ENCODE measurements at places on chromosomes 2 and 18.

- peak; percentile 54 for DNase-seq
Observed at GRCh38 chr2:26613241-26614215, 27.6 kb downstream of the CIB4 start.

DNA sequence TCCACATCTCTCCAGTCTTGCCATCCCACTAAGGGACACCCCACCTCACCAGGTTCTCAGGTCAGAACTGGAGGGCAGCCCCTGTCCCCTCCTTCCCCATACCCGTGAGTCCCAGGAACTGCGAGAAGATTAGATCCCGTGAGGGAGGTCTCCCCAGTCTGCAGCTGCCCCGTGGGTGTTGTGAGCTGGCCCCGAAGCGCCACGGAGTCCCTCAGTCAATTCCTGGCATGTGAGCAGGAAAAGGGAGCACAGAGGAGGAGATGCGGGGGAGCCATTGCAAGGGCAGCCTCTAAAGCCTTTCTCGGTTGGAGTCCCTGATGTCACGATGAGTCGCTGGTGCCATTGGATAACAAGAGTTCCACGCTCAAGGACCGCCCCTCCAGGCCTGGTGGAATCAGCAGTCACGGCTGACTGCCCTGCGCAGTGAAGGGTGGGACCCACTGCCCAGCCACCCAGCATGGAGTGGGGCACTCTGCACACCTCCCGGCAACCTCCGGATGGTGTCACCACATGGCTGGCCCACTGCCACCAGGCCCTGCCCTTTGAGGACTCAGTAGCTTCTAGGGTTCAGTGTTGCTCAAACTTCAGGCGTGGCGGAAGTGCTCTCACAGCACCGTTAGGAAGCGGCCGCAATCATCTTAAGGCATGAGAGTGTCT, 434.9 kb upstream of the MYT1L start:
- no peak for DNase-seq

GRCh38 chr2:105187531-105187930, 54.0 kb upstream of the GPR45 start:
- no peak for DNase-seq

DNA sequence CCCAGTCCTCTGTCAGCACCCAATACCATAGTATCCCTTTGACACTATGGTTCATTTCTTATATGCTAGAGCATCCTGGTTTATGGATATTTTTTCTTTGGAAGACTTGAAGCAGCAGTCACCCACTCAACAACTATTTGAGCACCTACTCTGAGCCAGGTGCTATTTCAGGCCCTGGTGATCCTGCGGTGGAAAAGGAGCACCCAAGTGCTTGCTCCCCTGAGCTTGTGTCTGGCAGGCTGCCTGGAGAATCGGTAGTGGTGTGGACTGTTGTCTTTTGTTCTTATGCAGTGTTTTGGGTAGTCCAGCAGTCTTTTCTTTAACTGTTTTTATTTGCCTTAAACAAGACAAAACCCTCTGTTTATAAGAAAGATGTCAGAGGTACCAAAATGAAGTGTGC, 28.9 kb downstream of the NCK2 start:
- DNase-seq = no peak

DNA sequence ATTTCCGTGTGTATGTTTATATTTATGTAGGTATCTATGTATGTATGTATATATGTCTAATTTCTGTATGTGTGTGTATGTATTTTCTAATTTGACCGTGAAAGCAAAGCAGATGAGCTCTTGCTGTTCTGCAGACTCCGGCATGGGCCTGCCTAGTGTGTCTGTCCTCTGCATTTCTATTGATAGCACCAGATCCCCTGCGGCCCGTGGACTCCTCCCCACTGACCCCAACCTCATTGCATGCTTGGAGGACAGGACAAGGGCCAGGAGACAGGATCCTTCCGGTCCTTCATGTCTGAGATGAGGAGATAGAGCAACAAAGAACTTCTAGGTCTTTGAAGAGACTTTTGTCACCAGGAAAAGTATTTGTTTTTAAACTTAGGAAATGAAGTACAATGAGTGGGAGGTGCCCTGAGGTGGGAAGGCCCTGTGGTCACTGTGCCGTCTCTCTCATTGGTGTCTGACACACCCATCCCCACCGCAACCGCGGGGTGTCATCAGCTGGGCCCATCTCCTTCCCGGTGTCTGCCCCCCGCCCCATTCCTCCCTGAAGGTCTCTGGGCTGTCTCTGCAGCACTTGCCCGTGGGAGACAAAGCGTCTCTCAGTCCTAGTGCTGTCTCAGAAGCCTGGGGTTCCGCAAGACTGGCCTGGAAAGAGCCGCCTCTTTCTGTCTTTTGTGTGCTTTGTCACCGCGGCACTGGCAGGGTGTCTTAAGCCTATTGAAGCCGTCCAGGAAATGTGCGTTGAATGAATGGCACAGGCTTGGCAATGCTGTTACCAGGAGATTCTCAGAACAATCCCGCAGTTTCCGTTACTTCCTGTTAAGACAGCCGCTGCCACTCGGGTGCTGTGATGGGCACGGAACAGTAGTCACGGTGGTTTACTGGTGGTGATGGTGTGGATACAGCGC, 216.4 kb downstream of the AGAP1 start:
- DNase-seq = no peak

- DNase-seq = peak; percentile 5
Observed at GRCh38 chr2:74908748-74909444, 49.5 kb upstream of the POLE4 start.

DNA sequence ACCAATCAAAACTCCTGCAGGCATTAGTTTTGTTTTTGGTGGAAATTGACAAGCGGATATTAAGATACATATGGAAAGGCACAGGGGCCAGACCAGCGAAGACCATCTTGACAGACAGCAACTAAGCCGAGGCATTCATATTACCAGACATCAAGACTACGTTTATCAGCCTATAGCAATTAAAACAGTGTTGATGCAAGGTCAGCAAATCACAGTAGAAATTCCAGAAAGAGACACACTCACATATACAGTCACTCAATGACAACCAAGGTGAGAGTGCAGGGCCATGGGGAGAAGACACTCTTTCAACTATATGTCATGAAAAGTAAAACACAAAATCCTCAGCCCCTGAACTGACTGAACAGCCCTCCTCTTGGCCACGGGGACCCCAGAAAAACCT, 164.6 kb downstream of the TPO start:
- no peak for DNase-seq

GRCh38 chr2:197915548-197916265, 111.3 kb downstream of the PLCL1 start:
- no peak for DNase-seq

- DNase-seq = no peak
Observed at GRCh38 chr18:43681661-43682060, 404.4 kb upstream of the SYT4 start.

GRCh38 chr2:141015341-141016047, 1115.3 kb downstream of the LRP1B start:
- DNase-seq = peak; percentile 71

DNA sequence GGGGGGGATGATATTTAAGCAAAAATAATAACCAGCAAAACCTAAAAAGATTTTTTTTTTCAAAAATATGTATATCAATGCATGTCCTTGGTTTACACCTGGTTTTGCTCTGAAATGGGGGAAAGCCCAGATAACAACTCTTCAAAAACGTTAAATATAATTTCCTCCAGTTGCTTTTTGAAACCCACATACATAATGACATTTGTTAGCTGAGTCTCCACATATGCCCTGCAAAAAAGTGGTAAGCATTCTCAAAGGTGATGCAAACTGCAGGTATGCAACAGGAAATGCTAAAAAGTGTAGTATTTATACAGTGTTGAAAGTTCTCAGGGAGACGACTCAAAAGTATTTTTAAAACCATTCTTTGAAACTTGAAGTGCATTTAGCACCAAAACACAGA, 258.6 kb downstream of the ZEB2 start:
- no peak for DNase-seq

GRCh38 chr2:120497261-120497977, 151.5 kb downstream of the INHBB start:
- DNase-seq = no peak

DNA sequence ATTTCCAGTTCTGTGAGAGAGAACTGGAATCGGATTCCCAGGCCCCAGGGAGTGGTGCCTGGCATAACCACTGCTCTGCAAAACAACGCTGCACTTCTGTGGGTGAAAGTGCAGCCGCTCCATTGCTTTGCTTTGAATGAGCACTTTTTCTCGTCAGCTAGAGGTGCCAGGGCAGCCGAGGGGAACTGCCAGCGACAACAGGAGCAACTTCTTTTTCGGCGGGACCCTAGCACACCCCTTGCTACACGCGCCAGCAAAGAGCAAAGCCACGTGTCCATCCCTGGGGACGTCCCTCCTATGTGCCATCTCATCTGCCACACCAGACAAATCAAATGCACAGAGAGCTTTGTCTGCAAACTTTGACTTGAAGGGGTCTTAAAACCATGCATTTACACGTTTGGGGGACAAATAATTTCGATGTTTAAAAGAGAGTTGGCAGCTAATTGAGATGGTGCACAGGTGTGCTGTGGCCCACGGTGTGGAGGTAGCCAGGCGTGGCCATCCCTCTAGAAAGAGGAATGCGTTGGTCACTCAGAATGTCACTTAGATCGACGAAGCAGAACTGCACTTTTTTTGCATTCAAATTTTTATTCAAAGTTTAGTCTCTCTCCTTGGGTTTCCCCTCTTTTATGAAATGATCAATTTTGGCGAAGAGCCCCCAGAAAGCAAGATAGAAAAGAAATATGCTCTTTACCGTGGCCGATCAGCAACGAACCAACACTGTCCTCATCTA, 151.8 kb downstream of the MBP start:
- no peak for DNase-seq

DNA sequence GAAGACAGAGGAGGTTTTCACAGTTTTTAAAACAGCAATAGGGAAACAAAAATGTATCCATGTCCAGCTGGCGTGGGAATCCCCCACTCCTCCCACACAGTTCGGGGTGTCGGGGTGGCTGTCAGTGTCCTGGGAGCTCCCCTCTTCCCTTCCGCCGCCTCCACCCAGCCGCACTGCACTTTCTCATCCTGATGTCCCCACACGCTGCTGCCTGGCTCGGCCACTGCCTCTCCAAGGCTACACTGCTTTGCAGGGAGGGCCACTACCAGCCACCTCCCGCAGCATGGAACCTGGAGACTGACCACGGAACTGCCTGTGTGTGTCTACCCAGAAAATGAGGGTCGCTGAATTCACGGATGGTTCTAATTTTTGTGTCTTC, 138.7 kb upstream of the CTDP1 start:
- no peak for DNase-seq

DNA sequence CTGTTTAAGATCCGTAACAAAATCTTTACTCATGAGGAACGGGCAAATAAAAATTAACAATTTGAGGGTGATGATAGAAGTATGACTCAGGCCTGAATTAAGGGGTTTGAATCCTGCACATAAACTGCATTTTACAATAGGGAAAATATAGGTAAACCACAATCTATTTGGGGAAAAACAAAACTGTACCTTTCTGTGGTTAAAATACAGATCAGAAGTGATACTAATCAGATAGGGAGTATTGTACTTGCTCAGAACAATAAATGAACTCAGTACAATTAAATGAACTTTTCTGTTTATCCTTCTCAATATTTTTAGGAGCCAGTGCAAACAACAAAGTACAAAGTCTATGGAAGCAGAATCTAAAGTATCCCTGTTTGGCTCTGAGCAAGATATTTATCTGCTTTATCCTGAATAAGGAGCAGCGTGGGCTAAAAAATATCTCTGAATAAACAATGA, 287.3 kb downstream of the ZNF385B start:
- no peak for DNase-seq

DNA sequence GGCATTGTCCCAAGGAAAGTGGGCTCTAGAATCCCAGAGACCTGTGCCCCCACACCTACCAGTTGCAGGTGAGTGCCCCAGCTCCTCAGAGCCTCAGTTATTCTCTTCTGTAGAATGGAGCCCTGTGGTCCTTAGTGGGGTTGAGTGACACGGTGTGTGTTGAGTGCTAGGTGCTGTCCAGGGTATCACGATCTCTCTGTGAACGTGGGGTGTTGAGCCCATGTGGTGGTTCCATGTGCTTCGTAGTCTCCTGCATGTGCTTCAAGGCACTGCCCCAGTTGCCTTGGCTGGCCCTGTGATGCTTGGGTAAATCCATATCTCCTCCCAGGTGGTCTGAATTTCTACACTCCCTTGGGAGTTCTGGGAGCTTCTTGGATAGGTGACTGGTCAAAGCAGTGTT, 54.9 kb downstream of the SH3RF3 start:
- DNase-seq = no peak

- peak; percentile 80 for DNase-seq
Observed at GRCh38 chr18:36297417-36298125, at the start of gene FHOD3. Gene FHOD3 (plus strand): TSS chr18:36297713. CDS start chr18:36297836, 123 bp downstream.

DNA sequence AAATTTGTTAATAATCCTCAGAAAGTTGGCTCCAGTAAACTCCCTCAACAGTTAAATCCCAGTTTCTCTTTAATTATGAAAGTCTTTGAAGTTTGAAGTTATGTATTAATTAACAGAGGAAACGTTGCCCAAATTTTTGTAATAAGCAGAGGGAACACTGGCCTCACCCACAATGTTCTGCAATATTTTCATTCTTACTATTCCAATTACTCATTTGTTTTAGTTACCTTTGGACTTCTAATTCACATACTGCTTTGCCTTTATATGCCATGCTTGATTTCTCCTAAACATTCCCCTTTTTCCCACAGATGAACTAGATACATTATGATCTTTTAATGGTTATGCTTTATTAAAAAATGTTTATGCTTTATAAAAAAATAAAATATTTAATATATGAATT, 61.3 kb downstream of the RELCH start:
- DNase-seq = no peak

GRCh38 chr2:206457188-206457634, 13.9 kb downstream of the ADAM23 start:
- no peak for DNase-seq

DNA sequence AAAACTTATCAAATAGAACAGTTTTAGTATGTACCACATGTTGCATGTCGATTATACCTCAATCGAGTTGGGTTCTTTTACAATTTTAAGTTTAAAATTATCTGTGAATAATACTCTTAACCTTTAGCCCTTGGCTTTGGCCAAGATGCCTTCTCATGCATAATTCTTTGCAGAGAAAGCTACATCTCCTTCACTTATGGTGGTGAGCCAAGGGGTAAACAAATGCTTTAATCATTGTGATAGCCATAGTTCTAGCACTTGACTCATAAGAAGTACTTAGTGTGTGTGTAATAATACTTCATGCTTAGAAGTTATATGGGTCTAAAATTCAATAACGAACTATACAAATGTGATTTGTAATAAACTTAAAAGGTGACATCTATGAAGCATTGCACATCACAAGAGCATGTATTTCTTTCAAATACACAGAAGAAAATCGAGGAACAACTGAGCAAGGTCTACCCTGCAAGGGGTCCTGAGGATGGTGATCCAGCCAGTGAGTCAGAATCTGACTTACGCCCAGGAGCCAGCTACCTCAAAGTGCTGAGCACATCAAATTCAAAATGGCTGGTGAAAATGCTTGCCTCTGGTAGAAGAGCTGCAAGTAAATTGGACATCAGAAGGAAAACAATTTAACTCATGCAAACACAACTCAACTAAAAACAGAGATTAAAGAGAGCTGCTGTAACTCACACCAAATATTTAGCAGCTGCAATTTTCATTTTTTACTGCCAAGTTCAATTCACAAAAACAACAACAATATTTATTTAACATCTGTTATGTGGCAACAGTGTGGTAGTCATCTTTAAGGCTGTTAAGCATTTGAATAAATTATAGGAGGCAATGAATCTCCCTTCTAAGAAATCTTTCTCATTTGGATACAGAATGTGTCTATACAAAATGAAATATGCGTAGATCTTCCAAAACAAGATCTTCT, 23.8 kb upstream of the TTC39C start:
- no peak for DNase-seq
